ENCODE measurements at places on chromosomes 11 and 22. TPM values are rescaled to one million over a fixed set of nuclear protein-coding genes. Genes with fewer than 3 reads are reported as not detected.

TRIM29 gene
- 126 TPM for total RNA-seq

OR51E1 gene
- total RNA-seq: 36.0 TPM

DNA sequence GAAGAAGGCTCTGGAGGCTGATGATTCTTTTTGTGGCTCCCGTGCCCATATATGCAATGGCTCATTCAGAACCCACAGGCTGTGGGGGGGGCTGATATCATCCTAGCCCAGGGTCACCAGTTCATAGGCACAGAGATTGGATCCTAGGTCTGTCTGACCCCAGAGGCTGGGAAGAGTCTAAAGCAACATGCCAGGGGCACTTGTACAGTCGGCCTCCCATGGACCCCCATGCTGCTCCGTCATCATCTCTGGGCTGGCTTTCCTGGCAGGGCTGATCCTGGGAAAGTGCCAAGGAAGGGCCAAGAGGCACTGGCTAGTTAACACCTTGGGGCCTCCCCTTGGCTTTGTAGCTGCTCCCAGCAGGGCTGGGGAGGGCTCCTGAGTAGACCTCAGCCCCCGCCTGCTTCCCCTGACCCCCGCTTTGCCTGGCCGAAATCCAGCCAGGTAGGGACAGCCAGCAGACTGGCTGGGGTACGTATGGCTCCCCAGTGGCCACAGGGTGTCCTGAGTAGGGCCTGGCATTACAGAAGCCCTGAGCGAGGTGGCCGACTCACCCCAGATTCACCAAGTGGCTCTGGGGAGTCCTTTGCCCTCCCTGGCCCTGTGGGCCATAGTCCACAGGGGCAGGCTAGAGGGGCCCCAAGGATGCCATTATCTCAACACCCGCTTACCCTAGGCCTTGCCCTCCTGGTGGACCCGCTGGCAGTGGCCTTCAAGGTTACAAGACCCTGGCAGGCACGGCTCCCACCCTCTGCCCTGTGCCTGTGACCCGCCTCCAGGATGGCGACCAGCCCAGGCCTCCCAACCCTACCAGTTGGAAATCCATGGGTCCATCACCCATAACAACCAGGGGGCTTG lies 22.5 kb downstream of the FADS3 start:
- no peak for DNase-seq
- no peaks in the 10 kb centered on the region for H3K36me3 ChIP-seq
- H3K27ac ChIP-seq: no peak overlapping the region
- H3K27me3 ChIP-seq: no peaks in the 10 kb centered on the region
- no peaks in the 10 kb centered on the region for H3K4me1 ChIP-seq

DNA sequence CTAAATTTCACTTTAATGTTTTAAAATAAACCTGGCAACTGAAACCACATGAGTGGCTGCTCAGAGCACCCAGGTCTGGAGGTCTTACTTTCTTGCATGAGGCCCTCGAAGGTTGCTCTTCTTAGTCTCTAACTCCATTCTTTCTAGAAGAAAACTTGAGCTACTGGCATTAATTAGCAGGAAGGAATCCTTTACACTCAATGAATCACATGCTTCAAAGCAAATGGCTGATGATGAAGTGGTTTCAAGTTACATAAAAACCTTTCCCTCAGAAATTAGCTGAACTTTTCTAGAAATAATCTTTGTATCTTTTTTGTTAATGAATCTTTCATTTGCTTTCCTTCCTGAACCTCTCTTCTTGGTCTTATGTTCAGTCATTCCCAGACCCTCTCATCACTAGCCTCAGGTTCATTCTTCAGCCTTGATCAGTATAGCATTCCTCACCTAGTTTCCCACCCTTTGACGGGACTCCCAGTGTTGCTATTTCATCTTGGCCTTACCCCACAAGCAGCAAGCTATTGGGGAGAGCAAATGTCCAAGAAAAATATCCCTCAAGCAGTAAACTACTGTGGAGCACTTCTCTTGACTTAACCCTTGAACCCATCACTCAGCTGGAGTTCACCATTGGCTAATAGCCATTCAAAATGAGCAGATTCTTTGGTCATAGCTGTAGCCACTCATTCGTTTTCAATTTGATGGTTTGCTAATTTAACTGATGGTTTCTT lies 75.1 kb downstream of the INSC start:
- no peaks in the 10 kb centered on the region for H3K27me3 ChIP-seq
- H3K36me3 ChIP-seq: no peaks in the 10 kb centered on the region
- H3K4me3 ChIP-seq: no peak overlapping the region
- no peaks in the 10 kb centered on the region for H3K4me1 ChIP-seq

DNA sequence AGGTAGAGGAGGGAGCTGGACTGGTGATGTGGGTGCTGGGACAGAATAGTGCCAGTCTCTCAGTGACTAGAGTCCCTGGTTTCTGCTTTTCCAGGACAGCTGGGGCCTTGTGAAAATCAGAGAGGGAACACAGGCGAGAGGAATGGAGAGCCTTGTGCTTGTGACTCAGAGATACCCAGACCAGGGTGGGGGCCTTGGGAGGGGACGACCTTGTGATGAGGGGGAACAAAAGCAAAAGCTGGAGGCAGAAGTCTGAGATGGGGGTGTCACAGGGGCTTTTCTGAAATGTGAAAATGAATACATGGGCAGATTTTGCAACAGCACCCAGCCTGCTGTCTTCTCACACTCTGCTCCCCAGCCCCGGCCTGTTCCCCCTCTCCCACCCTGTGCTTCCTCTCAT lies 3.4 kb upstream of the NR1H3 start:
- no peak for DNase-seq
- no peak overlapping the region for H3K4me3 ChIP-seq
- H3K27me3 ChIP-seq: no peaks in the 10 kb centered on the region
- peaks cover 25% of the 10 kb centered on the region for H3K4me1 ChIP-seq
